ENCODE measurements at places on chromosomes 3 and 15.
A peak's percentile ranks its signal among the peaks of the same experiment; 100 is the strongest.

- H3K4me1 ChIP-seq = peaks cover 1% of the 10 kb centered on the region
- no peak overlapping the region for H3K4me3 ChIP-seq
- H3K27ac ChIP-seq = no peak overlapping the region
- H3K36me3 ChIP-seq = no peaks in the 10 kb centered on the region
- no peak for DNase-seq
Observed at GRCh38 chr3:134792700-134793099, 2.4 kb upstream of the EPHB1 start.

- peaks cover 87% of the 10 kb centered on the region for H3K27me3 ChIP-seq
- H3K4me1 ChIP-seq = peaks cover 5% of the 10 kb centered on the region
- peak; percentile 72 for DNase-seq
- H3K36me3 ChIP-seq = no peaks in the 10 kb centered on the region
- peak overlapping the region; percentile 24 for H3K4me3 ChIP-seq
Observed at GRCh38 chr3:123028233-123028828, 768 bp upstream of the SEMA5B start.

- no peak for DNase-seq
- H3K27ac ChIP-seq = no peak overlapping the region
- H3K4me1 ChIP-seq = peaks cover 2% of the 10 kb centered on the region
- H3K36me3 ChIP-seq = no peaks in the 10 kb centered on the region
- H3K4me3 ChIP-seq = no peak overlapping the region
- peaks cover 21% of the 10 kb centered on the region for H3K27me3 ChIP-seq
Observed at GRCh38 chr15:63877713-63878271, 44.0 kb upstream of the HERC1 start.

- no peak overlapping the region for H3K27ac ChIP-seq
- DNase-seq = no peak
- H3K27me3 ChIP-seq = peaks cover 6% of the 10 kb centered on the region
- H3K4me1 ChIP-seq = no peaks in the 10 kb centered on the region
- H3K4me3 ChIP-seq = no peak overlapping the region
Observed at GRCh38 chr3:53672981-53673380, 173.2 kb downstream of the CHDH start.

DNA sequence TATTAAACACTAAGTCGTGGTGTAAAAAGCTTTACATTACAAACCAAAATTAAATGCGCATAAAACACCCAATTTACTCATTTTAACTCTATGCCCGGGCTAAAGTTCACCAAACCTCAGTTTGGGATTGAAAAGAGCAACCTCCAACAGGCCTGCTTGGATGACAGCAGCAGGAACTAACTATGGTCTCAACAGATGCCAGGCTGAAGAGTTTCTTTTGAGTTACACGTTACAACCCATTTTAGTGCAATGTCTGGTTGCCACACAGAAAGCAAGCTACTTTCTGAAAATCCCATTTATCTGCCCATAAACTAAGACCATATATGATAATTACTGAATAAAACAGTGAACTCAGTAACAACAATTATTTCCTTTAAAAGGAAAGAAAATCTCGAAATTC is 2.2 kb downstream of the SATB1 start:
- no peaks in the 10 kb centered on the region for H3K36me3 ChIP-seq
- no peak overlapping the region for H3K27ac ChIP-seq
- peaks cover 2% of the 10 kb centered on the region for H3K4me1 ChIP-seq
- no peak for DNase-seq
- H3K27me3 ChIP-seq = peaks cover 7% of the 10 kb centered on the region
- 0 out of 2 replicates have a peak overlapping the region, but pooled peaks have one; percentile 84 for H3K4me3 ChIP-seq

- no peaks in the 10 kb centered on the region for H3K27me3 ChIP-seq
- no peak overlapping the region for H3K4me3 ChIP-seq
- H3K36me3 ChIP-seq = no peaks in the 10 kb centered on the region
- no peak overlapping the region for H3K27ac ChIP-seq
- DNase-seq = no peak
- H3K4me1 ChIP-seq = peaks cover 7% of the 10 kb centered on the region
Observed at GRCh38 chr15:79973456-79974195, 2.6 kb upstream of the BCL2A1 start.

DNA sequence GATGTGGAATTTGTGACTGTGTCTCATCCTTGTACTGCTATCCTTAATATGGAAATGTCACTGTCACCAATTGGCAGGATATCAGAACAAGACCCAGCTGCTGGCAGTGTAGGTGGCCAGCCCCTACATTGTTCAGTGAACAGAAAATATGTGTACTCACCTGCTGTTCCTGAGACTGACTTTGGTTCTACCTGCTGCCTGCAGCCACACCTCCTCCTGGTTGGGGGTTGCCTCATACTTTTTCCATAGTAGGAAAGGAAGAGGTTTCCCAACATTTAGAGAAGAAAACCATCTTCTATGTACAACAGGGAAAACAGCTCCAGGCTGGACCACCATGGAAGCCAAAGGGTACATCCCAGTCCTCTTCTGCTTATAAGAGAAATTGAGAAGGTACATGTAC is 35.9 kb downstream of the SLC12A1 start:
- H3K27me3 ChIP-seq = peaks cover 2% of the 10 kb centered on the region
- H3K27ac ChIP-seq = no peak overlapping the region
- no peaks in the 10 kb centered on the region for H3K4me1 ChIP-seq
- no peak for DNase-seq

All from IMR-90 (cell line).